NCI-H2029 treated with DMSO at 0.1 percent for 48 hours (cell line): ENCODE measurements at places on chromosomes 3 and 15.

GRCh38 chr15:87648278-87648677, 608.3 kb downstream of the NTRK3 start:
- no peak for DNase-seq

DNA sequence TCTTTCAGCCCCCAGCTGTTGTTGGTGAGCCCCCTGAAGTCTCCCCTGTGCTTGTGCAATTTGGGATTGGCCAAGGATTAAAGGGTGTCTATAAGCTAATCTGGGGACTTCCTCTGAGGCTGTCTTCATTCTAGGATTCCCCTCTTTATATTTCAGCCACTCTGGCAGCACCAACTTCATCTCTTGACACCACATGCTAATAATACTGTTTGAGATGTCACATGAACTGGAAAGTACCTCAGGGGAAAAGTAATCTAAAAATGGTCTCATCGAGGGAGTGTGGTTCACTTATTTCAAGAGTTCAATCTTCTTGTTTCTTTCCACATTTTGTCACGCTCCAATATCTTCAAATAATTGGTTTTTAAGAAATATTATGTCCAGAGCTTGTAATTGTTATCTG, 279.2 kb upstream of the TMC3 start:
- no peak for DNase-seq

- no peak for DNase-seq
These were observed 80.5 kb upstream of the CCNL1 start for GRCh38 chr3:157240408-157240807.

GRCh38 chr3:143410259-143410658, 290.7 kb downstream of the CHST2 start:
- no peak for DNase-seq

DNA sequence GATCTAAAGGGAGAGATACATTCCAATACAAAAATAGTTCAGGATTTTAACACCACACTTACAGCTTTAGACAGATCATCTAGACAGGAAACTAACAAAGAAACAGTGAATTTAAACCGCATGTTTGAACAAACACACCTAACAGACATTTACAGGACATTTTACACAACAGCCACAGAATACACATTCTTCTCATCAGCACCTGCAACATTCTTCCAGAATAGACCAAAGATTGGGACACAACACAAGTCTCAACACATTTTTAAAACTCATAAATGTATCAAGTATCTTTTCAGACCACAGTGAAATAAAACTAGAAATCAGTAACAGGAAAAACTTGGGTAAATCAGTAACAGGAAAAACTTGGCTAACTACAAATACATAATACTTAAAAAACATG, 256.3 kb downstream of the MCTP2 start:
- DNase-seq = no peak

GRCh38 chr3:48268381-48268935, 27.6 kb downstream of the ZNF589 start:
- DNase-seq = peak; percentile 46

DNA sequence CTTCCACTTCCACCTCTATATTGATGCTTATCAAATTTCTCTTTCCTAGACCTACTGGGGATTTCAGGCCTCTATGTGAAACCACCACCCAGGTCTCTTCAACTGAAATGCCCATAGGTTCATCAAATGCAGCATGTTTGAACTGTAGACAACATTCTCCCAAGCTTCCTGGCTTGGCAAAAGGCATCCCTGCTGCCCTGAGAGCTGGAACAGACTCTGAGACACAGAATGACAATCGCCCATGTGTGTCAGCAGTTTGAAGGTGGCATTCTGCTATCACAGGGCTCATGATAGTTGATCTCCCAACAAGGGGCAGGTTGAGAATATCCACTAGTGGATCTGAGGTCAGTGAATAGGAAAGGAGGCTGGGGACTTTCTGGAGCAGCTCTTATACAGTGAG, 200.7 kb downstream of the RPLP1 start:
- no peak for DNase-seq

GRCh38 chr3:115224687-115225086, 77.6 kb upstream of the ZBTB20 start:
- no peak for DNase-seq

- no peak for DNase-seq
These were observed 27.7 kb downstream of the OXSM start for GRCh38 chr3:25817638-25818037.

GRCh38 chr3:122315619-122316018, 9.4 kb upstream of the CSTA start:
- no peak for DNase-seq

GRCh38 chr3:40580494-40581091, 55.8 kb downstream of the ZNF621 start:
- DNase-seq = peak; percentile 69

GRCh38 chr15:76961268-76962011, 29.9 kb downstream of the RCN2 start:
- no peak for DNase-seq

DNA sequence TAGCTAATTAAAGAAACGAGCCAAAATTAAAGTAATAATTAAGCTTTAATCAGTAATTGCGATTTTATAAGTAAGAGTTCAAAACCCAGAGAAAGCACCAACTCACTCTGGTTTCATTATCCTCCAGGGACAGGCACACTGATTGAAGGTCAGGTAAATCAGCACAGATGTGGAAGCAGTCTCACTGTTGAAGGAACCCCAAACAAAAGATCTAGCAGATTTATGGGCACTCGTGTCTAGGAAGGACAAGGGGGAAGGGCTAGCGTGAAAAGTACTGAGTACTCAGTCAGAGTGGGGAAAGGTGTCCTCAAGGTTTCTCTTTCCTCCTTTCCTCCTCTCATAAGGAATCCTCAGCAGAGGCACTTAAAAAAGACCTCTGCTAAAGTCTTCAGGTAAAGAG, 320.1 kb downstream of the PYDC2 start:
- no peak for DNase-seq

DNA sequence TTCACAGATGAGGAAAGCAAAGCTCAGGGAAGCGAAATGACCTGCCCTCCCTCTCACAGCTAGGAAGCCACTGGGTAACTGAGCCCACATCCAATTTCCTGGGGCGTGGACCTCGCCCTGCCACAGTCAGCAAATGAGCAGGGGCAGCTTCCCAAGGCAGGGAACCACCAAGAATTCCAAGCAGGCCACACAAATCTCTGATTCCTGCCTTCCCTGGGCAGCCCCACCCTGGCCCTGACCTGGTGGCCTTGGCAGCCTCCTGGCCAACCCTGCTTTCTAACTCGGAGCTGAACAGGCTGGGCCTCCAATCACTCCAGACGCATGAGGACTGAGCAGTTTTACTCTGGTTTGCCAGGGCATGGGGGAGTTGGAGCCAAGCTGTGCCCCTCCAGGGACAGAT, 203.7 kb upstream of the TLE3 start:
- no peak for DNase-seq

DNA sequence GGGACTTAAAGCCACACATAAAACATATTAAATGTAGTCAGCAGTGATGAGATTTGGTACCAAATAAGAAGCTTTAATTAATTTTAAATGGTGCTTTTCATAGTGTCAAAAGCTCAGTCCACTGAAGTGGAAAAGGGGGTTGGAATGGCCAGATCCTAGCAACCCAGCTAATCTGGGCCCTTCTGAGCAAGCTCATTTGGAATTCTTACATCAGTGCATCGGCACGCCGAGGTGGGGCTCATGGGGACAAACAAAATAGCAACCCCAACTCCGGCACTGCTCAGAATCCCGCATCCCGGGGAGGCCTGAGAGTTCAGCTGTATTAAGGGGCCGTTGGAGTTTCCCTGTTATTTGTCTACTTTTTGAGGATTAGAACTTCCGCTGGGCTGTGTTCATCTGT, 526.4 kb downstream of the SOX2 start:
- DNase-seq = no peak

GRCh38 chr15:80638553-80639167, 56.5 kb upstream of the ABHD17C start:
- DNase-seq = no peak

GRCh38 chr3:27677565-27677964, 44.6 kb downstream of the EOMES start:
- no peak for DNase-seq

GRCh38 chr3:122468896-122469533, 45.7 kb downstream of the KPNA1 start:
- DNase-seq = no peak

DNA sequence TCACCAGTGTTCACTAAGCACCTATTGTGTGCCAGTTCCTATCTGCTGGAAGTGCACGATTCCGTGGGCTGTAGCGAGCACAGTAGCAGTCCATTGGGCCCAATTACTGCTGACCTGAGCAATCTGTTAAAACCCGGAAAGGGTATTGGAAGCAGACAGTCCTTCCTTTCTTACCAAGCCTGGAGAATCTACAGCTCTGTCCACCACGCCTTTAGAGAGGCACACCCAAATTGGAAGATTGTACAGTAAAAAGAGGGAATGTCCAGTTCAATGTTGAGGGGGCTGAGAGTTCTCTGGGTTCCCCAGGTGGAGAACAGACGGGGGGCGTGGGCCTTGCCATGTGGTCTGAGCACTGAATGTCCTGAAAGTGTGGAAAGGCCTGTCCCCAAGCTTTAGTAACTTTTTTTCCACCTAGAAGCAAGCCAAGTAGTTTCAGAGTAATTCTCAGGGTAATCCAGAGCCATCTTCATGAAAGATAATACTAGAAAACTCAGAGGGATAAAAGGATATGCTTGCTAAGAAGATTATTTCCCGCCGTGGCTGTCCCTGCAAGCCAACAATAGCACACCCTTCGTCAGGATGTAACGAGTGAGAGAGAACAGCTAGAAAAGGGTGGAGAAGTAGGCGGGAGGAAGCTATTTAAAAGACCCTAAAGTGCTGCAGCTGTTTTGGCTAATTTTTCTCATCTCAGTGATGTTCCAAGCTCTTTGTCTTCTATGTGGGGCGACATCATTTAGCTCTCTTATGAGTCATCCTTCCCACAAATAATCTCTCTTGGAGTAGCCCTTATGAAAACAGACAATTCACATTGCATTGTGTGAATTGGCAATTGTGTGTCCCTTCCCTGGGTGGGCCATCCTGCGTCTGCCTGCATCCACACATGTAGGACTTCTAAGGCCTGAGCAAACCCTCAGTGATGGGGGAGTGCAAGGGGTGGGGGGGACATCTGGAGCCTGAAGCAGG, 181.0 kb downstream of the ATG7 start:
- peak; percentile 12 for DNase-seq

- no peak for DNase-seq
These were observed 34.1 kb downstream of the SHC4 start for GRCh38 chr15:48929661-48930060.

- DNase-seq = no peak
These were observed 499.9 kb downstream of the TBL1XR1 start for GRCh38 chr3:176697284-176697889.
